Stimulated activated CD4-positive, alpha-beta T cell treated with anti-CD3 and anti-CD28 coated beads, Interleukin-2, amount 100 ng/mL, for 48 hours (primary cell): ENCODE measurements at places on chromosomes 6 and 20.

GRCh38 chr20:54772893-54773642 is 297.7 kb downstream of the DOK5 start:
- no peak for DNase-seq

DNA sequence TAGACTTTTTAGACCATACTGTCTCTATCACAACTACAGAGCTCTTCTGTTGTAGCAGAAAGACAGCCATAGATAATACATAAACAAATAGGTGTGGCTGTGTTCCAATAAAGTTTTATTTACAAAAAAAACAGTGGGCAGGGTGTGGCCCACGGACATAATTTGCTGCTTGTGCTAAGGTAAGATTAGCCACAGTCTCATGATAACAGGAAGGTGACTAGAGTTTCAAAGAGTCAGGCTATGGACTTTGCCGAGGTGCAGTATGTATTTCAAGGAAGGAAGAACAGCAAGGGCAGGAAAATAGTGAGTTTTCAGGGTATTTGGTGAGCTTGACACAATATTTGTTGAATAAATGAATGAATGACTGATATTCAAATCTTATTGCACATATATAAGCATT is 20.2 kb downstream of the SOBP start:
- no peak for DNase-seq

DNA sequence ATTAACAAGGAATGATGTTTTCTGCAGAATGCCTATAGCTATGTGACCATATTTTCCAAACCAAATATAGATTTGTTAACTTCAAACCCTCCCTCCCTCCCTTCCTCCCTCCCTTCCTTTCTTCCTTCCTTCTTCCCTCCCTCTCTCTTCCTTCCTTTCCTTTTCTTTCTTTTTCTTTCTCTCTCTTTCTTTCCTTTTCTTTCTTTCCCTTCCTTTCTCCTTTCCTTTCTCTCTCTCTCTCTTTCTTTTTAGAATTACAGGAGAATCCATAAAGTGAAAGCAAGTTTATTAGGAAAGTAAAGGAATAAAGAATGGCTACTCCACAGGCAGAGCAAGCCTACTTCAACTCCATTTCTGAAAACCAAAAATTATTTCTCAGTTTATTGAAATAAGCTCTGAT is 153.0 kb downstream of the AHI1 start:
- no peak for DNase-seq

- DNase-seq, result no peak
Measured at GRCh38 chr6:113909224-113909856, 52.2 kb downstream of the MARCKS start.

DNA sequence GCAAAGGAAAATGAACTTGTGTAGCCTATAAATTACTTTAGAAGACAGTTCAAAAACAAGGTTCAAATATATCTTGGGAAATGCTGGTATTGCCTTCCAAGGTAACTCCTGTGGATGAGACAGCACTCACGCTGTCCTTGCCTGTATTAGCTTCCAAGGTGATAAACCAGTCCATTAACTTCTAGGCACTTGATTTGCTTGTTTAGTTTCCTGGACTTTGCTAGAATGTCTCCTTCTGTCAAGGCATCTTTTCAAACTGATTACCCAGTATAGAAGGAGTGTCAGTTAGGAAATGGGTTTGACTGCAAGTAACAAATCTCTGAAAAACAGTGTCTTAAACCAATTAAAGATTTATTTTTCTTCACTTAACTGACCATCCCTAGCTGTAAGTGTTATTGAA is 103.4 kb upstream of the SLC22A23 start:
- no peak for DNase-seq

DNA sequence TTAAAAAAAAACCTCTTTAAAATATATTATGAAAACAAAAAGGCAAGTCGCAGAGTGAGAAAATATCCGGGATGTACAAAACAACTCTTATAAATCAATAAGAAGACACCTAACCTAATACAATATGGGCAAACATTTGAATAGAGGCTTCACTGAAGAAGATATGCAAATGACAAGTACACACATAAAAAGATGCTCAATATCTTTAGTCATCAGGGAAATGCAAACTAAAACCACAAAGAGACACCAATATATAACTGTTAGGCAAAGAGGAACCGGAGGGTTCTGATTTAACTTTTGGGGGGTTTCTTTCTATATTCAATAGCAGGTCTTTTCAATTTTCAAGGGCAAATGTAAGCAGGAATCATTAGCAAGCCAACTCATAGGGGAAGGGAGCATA is 480.7 kb upstream of the SPTLC3 start:
- DNase-seq, result no peak

DNA sequence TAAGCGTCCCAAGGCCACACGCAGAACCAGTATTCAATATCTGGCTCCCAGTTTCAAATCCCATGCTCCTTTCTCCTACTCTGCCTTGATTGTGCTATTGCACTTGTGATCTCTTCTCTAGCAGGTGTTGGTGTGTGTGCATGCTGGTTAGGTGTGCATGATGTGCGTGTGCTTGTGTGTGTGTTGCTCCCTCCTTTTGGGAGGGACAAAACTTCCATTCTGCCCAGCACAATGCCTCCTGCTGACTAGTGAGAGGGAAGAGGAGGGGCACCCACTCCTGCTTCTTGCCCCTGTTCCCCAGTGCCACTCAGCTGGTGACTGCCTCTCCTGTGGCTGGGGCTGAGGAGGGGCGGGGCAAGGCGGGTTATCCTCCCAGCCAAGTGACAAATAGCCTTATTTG is 19.7 kb downstream of the CD40 start:
- no peak for DNase-seq

- DNase-seq, result no peak
Measured at GRCh38 chr20:12354725-12355124, 437.0 kb downstream of the BTBD3 start.

GRCh38 chr20:63176034-63176426 is 39.9 kb downstream of the YTHDF1 start:
- no peak for DNase-seq
